ENCODE measurements at places on chromosomes 2 and 18. TPM values are rescaled to one million over a fixed set of nuclear protein-coding genes. Genes with fewer than 3 reads are reported as not detected.

CDH19 gene
- total RNA-seq, result not detected

DNA sequence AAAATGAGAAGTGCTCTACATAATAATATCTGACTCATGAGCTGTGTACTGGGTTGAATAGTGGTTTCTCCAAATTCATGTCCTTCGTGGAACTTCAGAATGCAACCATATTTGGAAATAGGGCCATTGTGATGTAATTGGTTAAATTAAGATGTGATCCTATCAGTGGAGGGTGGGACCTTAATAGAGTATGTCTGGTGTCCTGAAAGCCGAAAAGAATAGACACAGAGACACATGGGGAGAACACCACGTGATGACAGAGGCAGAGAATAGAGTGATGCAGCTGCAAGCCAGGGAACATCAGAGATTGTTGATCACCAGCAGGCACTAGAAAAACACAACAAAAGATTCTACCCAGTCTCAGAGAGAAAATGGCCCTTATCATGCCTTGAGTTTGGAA, 310.1 kb downstream of the EXOC6B start:
- DNase-seq, result no peak

PLGLB1 gene
- total RNA-seq, result 0.36 TPM

PAX3 gene
- total RNA-seq, result not detected

All from activated CD4-positive, alpha-beta memory T cell treated with anti-CD3 and anti-CD28 coated beads for 36 hours (primary cell).